ENCODE measurements at places on chromosomes 7 and 10.

DNA sequence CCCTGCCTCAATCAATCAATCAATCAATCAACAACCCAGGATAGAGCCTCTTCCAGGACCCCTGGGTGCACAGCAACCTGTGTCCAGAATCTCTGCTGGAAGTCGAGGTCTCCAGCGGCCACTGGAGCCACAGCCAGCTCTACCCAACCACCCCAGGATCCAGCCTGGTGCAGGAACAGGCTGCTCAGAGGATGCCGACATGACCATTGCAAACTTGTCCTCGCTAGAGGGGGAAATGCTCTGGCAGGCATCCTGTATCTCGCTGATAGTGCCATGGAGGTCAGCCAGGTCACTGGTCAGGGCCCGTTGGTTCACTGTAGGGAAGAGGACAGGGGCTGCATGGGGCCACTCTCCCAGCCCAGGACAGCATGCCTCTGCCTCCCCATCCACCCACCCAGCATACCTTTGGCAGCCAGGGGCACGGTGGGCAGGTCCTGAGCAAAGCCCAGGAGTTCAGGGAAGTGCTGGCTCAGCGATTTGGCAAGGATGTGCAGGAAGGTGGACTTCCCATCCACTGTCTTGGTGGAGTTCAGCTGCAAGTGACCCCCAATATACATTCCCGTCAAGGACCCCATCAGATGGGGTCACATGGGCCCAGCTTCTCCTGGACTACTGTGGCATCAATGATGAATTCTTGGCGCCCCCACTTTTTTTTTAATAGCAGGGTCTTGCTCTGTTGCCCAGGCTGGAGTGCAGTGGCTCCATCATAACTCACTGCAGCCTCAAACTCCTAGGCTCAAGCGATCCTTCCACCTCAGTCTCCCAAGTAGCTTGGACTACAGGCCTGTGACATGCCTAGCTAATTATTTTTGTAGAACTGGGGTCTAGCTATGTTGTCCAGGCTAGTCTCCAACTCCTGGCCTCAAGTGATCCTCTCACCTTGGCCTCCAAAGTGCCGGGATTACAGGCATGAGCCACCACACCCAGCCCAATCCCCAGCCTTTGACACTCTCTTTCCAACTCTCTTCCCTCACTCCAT, 49.4 kb downstream of the GRID2IP start:
- no peak for DNase-seq

- no peak for DNase-seq
Observed at GRCh38 chr10:86035791-86036543, 330.6 kb downstream of the GRID1 start.

DNA sequence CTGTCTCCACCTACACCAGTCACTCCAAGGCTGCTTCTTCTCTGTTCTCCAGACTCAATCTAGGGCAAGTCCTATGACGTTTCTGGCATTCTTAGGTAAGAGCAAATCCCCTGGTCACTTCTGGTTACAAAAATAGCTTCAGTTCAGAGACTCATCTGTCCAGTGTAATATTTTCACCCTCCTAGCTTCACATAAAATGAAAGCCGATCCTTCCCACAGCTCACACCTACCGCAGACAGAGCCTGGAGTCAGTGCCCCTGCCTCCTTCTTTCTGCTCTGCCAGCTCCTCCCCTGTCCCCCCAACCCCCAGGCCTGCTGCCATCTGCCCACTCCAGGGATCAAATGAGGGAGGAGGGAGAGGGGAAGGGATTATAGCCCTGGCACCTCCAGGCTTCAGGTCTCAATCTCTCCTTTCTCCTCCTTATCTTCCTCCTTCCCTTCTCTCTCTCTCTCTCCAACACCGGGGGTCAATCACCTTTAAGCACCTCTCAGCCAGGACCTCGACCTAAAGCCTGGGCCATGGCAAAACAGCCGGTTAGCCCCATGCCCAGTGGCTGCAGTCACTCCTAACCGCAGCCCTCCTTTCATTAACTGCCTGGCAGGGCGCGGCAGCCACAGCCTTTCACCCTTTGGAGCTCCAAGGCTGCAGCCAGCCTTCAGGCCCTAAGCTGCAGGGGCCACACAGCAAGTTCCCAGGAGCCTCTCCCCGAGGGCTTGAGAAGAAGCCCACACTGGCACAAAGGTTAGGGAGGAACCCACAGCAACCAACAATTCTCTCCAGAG, 292.6 kb upstream of the MGMT start:
- DNase-seq: no peak

DNA sequence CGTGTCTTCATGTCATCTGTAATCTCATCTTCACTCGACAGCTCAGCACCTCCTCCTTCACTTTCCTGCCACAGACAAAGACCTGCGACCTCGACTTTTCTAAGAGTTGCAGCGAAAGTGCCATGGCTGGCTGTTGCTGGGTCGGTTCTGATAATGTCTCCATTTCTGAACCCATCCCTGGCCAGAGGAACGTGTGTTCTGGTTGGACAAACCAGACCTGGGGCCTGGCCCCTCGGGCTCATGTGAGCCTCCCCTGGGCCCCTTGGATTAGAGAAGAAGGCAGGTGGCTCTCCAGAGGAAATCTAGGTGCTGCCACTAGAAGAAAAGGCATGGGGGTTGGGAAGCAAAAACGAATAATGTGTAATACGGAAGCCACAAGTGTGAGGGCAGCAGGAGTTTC, 273.7 kb downstream of the GLRX3 start:
- no peak for DNase-seq

GRCh38 chr10:71396084-71396710, 523 bp upstream of the CDH23 start:
- DNase-seq: no peak

GRCh38 chr7:123594813-123595241, 6.8 kb upstream of the ASB15 start:
- no peak for DNase-seq

DNA sequence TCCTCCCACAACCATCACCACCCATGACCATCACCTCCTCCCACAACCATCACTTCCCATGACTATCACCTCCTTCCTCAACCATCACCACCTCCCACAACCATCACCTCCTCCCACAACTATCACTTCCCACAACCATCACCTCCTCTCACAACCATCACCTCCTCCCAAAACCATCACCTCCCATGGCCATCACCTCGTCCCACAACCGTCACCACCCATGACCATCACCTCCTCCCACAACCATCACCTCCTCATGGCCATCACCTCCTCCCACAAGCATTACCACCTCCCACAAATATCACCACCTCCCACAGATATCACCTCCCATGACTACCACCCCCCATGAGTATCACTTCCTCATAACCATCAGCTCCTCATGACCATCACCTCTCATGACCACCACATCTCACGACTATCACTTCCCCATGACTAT, 52.2 kb downstream of the PDGFA start:
- DNase-seq: no peak

DNA sequence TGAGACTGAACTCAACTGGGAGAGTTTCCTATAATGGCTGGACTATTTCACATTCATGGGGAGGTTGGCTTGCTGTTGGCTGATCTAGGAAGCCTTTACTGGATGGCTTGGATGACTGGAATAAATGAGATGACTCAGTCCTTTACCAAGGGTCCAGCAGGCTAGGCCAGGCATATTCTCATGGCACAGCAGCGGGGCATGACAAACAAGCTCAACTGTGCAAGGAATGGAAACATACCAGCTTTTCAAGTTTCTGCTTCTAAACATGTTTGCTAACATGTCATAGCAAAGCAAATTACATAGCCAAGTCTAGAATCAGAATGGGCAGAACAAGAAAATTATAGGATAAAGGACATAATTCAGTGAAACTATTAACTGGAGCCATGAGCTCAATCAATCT, 46.8 kb upstream of the CRTAC1 start:
- no peak for DNase-seq

DNA sequence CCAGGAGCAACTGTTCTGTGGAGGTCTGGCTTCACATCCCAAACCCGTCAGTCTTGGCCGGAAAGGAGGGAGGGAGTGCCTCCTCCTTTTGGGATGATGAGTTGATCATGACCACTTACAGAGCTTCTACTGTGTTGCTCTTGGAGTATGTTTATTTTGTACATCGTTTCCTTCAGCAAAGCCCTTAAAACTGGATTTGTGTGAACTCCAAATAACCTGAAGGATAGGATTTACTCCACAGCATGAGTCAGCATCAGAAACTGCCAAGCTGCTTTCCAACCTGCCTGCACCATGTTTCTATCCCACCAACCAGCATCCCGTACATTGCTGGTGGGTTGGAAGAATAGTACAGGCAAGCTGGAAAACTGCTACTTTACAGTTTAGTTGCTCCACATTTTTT, 3.5 kb downstream of the CCDC201 start:
- no peak for DNase-seq

DNA sequence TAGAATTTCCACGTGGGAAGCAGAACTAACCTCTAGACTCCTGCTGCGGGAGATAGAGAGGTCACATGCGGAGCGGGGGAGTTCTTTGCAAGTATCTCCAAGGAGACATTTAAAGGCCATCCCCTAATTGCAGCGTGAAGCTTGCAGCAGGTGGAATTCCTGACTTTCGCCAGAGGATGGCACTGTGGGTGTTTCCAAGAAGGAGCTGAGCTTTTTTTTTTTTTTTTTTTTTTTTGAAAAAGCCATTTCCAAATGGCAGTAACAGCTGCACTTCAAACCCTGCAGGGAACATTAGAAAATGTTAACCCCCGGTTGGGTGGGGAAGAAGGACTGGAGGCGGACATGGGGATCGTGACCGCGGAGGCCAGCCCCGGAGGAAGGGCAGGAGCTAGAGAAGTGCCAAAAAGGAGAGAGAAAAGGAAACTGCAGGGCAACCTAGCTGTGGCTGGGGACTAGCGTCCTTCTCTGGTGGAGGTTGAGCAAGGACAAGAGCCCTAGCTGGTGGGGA, 487.7 kb downstream of the TYW1 start:
- DNase-seq: peak; percentile 19

DNA sequence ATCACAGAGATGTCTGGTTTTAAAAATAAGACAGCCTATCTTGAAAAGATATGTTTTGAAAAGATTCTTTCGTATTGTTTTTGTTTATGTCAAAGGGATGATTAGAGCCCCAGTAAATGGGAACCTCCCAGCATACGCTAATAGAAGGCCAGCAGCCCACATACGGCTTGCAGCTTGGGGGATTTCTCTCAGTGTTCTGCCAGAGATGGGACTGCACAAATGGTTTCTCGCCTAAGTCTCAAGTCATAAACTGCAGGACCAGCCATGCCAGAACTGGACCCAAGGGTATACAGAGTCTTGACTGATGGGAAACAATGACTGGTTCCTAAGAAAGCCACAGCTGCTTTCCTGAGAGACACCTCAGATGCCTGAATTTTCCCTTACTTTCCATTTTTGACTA, 306.9 kb upstream of the DGKB start:
- DNase-seq: no peak

GRCh38 chr7:68020102-68020501, 1023.5 kb downstream of the TYW1 start:
- DNase-seq: no peak

GRCh38 chr7:143012001-143012400, 14.9 kb downstream of the OR9A2 start:
- DNase-seq: no peak

DNA sequence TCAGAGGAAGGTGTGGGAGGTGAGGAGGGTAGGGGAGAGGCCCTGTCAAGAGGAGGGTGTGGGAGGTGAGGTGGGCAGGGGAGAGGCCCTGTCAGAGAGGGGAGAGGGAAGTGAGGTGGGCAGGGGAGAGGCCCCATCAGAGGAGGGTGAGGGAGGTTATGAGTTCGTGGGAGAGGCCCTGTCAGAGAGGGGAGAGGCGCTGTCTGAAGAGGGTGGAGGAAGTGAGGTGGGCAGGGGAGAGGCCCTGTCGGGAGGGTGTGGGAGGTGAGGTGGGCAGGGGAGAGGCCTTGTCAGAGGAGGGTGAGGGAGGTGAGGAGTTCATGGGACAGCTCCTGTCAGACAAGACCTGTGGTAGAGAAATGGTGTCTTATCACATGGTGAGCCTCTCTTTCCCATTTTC, 74.4 kb downstream of the INPP5A start:
- no peak for DNase-seq
